Psoas muscle (tissue), 8 donors: ENCODE measurements at places on chromosomes 1 and 21.

DNA sequence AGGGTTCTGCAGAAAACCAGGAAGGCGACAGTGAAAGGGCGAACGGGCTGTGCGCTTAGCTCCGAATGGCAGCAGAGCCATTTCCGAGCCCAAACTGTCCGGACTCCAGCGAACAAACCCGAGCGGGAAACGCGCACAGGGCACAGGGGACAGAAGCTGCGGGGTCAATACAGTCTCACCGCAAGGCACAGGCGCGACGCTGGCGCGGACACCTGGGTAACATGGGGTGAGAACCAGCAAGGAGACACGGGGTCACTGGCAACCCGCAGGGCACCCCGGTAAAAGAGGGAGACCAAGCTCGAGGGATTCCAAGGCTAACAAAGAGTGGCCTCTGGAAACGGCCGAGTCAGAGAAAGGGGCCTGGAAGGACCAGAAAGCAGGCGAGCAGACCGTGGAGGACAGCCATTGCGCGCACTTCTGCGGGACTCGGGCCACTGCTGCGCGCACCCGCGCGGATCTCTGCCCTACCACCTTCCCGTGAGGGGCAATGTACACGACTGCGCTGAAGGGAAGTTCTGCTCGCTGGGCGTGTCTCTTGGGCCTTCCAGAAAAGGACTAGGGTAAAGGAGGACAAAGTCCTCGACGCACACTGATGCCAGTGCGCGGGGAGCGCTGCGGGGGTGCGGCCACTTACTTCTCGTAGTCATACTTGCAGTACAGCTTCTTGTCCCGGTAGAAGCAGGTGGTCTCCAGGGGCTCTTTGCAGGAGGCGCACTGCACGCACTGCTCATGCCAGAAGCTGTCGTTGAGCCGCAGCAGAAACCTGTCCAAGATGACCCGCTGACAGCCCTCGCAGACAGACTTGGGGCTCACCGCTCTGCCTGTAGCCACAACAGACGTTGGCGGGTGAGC is 3.8 kb downstream of the LMX1A start:
- DNase-seq: no peak

DNA sequence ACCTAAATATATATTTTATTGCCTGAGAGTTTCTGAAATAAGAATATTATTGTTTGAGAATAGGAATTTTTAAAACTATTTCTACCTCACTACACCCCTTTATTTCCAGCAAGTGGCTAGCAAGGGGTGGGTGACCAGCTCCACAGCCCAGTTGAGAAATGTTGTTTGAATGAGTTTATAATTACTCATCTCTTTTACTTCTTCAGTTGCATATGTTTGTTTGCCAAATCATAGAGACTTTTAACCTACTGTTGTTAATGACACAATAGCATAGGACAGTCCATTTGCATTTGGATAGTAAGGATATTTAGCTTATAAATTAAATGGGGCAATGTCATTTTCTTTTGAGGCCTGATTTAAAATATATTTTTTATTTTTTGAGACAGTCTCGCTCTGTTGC is 127.8 kb downstream of the NRDC start:
- DNase-seq: no peak

DNA sequence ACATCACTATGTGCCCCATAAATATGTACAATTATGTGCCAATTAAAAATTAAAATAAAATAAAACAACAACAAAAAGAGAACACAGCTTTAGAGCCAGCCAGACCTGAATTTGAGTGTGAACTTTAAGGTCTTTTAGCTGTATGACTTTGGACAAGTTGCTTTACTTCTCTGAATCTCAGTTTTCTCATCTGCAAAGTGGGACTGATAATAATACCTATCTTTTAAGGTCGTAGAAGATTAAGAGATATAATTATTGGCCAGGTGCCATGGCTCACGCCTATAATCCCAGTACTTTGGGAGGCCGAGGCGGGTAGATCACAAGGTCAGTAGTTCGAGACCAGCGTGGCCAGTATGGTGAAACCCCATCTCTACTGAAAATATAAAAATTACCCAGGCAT is 3.3 kb upstream of the VPS72 start:
- no peak for DNase-seq

GRCh38 chr1:44571712-44572571 is 102.3 kb downstream of the TMEM53 start:
- DNase-seq: no peak

DNA sequence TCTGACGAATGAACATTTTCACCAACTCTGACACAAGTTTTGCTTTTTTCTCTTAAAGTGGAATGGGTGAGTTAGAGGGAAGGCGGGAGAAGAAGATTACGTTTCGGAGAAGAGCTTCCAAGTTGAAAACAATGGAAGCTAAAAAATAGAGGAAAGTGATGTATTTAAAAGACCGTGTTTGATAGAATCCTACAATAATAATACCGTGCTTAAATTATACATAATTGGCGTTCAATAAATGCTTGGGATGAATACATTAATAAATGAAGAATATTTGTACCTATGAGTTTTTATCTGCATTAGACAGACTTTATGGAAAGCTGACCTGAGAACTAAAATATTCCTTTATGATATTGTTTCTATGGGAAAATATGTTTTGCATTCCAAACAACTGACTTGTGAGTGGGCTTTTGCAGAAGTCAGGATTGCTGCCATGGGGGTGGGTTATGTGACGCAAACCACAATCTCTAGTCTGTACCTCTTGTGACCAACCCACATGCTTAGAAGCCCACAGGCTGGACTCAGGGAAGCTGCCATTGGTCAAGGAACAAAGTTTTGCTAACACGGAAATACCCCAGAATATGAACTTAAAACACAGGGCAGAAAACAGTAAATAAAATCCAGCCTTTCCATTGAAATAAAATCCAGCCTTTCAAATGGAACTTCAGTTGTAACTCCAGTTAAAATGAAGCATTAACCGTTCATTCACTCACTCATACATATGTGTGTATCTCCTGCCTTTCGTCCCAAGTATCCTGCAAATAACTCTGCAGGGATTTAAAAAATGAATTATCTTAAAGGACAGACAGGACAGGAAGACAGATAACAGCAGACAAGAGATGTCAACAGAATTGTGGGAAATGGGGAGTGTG is 21.3 kb upstream of the ATF3 start:
- no peak for DNase-seq

DNA sequence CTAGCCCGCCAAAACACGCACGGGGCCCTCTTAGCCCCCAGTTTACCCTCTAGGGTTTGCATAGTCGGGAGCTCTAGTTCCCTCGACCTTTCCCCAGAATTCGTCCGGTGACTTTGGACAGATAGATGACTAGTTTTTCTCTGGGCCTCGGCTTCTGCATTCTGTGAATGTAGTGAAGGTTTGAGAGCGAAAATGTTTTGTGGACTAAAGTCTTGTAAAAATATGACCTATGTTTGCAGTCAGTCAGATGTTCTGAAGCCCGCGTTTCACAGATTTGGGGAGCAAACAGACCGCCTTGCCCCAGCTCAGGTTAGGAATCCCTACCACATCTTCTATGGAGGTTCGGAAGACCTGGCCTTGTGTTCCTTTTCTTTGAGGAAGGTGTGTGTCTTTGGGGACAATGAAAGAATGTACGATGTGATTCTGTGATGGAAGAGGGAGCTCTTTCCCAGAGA is 401 bp downstream of the UQCRH start:
- no peak for DNase-seq

DNA sequence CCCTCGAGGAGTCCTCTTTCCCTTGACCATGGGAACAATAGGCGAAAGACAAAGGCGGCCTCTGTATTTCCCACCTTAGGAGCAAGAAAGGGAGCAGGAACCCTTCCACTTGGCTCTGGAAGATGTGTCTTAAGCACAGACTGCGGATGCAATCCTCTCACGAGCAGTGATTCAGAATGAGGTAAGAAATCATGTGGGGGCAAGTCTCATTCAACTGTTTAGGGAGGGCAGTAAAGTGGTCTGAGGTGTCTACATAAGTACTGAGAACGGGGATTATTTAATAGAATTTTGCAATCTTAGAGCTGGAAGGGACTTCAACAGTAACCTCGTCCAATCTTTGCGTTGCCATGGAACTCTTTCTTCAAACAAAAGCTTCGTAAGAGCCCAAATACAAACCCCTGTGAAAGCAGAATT is 1.6 kb upstream of the DYRK3 start:
- no peak for DNase-seq

DNA sequence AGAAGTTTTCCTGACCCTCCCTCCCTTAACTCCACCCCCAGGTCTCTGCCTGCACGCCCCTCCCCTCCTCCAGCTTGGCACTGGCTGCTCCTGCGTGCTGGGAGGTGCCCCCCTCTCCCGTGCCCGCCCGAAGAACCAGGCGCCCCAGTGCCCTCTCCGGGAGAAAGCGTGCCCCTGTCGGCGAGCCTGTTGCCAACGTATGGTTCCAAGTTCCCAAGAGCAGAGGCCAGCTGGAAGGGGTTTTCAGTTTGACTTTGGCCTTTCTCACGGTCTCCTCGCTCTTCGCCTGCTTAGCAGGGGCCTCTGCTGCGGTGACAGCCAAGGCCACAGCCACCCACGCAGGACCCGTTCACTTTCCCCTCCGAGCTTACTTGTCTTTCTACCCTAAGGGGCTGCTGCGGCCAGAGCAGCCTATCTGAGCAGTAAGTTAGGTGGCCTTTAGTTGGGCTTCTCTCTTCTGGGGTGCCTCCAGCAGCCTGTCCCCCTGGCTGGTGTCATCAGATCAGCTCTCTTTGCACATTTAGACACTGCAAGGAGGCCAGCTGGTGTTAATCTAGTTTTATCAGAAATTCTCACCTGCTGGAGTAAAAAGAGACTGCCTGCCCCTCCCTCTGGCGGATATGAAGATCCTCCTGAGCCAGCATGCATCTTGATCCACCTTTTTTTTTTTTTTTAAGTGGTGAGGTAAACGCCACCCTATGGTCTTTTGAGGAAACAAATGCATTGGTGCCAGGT is 1.5 kb downstream of the STUM start:
- peak; percentile 74 for DNase-seq

GRCh38 chr1:213931836-213932235 is 55.9 kb upstream of the PROX1 start:
- DNase-seq: no peak
